ENCODE measurements at places on chromosomes 7 and 10.

DNA sequence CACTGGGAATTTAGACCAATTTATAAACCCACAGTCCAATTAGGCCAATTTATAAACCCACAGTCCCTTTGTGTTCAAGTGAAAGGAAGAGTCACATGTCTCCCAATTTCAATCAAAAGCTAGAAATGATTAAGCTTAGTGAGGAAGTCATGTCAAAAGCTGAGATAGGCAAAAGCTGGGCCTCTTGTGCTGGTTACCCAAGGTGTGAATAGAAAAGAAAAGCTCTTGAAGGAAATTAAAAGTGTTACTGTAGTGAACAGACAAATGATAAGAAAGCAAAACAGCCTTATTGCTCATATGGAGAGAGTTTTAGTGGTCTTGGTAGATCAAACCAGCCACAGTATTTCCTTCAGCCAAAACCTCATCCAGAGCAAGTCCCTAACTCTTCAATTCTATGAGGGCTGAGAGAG lies 245.0 kb downstream of the HDAC9 start:
- DNase-seq, result no peak

DNA sequence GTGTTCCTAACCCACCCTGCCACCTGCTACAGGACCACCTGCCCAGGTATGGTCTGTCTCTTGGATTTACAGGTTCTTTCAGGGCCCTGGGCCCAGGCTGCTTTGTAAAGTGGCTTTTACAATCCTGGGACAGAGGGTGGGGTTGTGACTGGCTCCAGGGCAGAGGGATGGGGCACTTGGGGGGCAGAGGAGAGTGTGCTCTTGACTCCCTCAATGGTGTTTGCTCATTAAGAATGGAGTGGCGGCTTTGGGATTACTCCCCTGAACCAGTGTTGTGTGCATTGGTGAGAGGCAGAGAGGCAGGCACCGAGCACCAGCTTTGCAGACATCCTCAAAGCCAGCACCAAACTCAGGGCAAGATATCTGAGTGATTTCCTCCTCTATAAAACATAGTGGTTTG lies 43.5 kb downstream of the VWA2 start:
- DNase-seq, result no peak

- DNase-seq, result no peak
Measured at GRCh38 chr7:24899905-24900304, 80.1 kb downstream of the OSBPL3 start.

DNA sequence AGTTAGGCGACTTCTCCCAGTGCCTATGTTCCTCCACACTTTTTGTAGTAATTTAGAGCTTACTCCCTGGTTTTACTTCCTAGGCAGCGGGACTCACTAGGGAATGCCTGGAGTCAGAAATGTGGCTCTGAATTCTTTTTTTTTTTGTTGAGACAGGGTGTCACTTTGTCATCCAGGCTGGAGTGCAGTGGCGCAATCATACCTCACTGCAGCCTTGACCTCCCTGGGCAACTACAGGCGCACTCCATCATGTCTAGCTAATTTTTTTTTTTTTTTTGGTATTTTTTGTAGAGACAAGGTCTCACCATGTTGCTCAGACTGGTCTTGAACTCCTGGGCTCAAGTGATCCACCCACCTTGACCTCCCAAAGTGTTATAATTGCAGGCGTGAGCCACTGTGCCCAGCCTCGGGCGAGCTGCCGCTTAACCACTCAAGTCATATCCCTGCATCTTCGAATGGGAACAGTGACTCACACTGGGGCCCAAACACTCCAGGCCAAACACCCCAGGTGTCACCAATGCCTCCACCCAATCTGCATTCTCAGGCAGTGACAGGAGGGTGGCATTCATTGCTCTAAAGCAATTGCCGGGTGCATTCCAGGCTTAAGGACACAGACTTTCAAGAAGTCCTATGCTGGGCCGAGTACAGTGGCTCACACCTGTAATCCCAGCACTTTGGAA lies 19.6 kb downstream of the RGS10 start:
- no peak for DNase-seq

GRCh38 chr7:155209478-155210319 lies 88.0 kb upstream of the INSIG1 start:
- DNase-seq, result no peak

DNA sequence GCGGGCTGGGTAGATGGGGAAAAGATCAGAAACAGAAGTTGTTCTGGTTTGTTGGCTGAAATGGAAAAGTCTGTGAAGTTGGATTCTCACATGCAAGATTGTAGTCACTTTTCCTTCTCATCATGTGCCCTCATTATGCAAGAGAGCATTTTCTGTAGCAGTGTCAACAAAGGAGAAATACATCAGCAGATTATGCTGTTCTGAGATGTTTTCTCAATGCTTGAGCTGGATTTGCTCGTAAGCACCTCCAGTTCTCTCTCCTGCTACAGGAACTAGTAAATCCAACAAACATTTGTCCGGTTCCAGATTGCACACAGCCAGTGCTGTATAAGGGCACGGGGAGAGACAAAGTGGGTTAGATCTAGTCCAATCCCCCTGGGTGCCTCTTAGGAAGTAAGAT lies 90.0 kb downstream of the GATA3 start:
- no peak for DNase-seq

GRCh38 chr7:55774327-55775050 lies 88.1 kb downstream of the SEPTIN14 start:
- DNase-seq, result peak; percentile 16

GRCh38 chr10:101375076-101375475 lies 21.1 kb downstream of the BTRC start:
- no peak for DNase-seq

DNA sequence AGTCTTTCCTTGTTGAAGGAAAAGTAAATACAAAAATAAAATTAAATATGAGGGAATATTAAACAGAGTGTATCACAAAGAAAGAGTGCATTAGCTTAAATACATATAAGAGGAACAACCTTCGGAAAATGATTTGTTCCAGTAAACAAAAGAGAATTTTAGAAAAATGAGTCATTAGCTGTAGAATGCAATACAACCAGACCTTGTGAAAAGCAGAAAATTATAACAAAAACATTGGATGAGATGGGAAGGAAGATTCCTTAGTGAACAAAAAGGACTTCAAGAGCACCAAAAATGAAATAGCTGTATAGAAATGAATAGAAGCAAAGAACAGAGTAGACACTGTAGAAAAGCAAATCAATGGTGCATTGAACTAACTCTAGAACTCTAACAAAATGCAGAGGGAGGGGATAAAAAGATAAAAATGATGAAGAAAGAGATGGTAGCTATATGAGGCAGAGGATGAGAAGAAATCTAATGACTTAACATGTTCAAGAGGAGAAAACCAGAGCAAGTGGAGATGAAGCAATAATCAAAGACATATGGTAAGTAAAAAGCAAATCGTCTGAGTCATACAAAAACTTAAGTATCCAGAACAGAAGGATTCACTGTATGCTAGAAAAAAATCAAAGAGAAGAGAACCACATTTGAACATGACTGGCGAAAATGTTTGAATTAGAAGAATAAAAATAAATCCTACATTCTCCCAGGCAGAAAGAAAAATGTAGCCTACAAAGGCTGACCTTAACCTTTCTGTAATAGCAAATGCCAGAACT lies 190.5 kb downstream of the TMEM26 start:
- no peak for DNase-seq

- no peak for DNase-seq
Measured at GRCh38 chr10:49220679-49221078, 32.5 kb upstream of the TMEM273 start.

- DNase-seq, result peak; percentile 82
Measured at GRCh38 chr10:97332591-97333350, 1.8 kb downstream of the FRAT2 start.

DNA sequence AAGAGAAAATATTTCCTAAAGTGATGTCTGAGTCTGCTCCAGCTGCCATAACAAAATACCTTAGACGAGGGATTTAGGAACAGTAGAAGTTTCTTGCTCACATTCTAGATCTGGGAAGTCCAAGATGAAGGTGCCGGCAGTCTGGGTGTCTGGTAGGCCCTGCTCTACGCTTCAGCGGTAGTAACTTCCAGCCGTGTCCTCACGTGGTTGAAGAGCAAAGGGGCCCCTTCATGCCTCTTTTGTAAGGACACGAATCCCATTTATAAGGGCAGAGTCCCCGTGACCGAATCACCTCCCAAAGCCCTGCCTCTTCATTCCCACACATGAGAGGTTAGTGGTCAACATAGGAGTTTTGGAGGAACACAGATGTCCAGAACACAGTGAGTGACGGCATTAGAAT lies 52.2 kb upstream of the INPP5A start:
- DNase-seq, result no peak
